DMS 273 treated with DMSO at 0.1 percent for 48 hours (cell line): ENCODE measurements at places on chromosomes 3 and 15.

- no peak for DNase-seq
Observed at GRCh38 chr15:87722941-87723691, 533.4 kb downstream of the NTRK3 start.

GRCh38 chr3:107994181-107994580 lies 96.7 kb downstream of the CD47 start:
- DNase-seq: no peak

- DNase-seq: no peak
Observed at GRCh38 chr3:74537164-74537563, 77.3 kb downstream of the CNTN3 start.

GRCh38 chr3:16877911-16878310 lies 6.8 kb upstream of the PLCL2 start:
- DNase-seq: no peak

DNA sequence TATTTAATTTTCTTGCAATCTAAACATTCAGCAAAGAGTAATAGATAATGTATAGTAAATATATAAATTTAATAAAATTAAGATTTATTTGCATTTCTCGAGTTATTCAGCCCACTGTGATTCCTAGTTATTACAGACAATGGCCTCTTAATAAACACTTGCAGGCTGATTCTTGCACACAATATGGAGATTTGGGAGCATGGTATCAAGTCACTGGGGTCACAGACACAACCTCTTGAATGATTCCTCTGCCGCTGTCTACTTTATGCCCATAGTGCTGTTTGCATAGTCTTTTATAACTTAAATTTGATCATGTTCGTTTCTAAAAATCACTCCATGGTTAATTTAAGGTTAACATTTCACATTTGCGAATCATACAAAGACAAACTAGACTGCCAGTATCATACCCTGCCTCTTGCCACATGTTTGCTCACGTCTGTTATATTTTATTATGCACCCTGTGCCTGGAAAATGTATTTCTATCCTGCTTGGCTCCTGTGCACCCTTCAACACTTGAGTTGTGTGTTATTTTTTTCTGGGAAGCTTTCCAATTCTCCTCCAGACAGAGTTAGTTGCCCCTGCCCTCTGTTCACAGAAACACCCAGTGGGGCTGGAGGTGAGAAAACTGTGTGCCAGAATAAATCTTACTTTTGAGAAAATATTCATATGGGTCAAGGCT lies 206.3 kb upstream of the ROBO1 start:
- no peak for DNase-seq

GRCh38 chr3:61157414-61157813 lies 93.8 kb downstream of the FHIT start:
- DNase-seq: no peak

- DNase-seq: peak; percentile 83
Observed at GRCh38 chr3:78494851-78495250, 1272.9 kb downstream of the ROBO1 start.

- DNase-seq: no peak
Observed at GRCh38 chr15:100430411-100430810, 88.6 kb upstream of the ADAMTS17 start.

- no peak for DNase-seq
Observed at GRCh38 chr3:171245796-171246765, 214.1 kb downstream of the TNIK start.

- no peak for DNase-seq
Observed at GRCh38 chr3:27699067-27699466, 23.1 kb downstream of the EOMES start.
